DMS79 treated with DMSO at 0.1 percent for 48 hours (cell line): ENCODE measurements at places on chromosomes 12 and 14.

DNA sequence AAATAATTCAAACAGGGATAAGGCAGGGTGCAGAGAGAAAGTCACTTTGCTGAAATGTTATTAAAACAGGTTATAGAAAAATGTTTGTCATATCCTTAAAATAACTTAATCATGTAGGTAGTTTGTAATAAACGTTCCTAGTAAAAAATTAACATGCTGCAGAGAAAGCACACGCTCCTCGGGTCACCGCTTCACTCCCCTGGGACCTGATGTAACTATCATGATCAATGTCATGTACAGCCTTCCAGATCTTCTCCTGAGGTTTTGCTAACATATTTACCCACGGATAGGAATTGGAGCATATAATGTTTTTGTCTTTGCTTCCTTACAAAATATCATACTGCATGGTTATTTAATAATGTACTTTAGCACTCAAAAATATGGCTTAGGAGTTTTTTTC, 285.1 kb upstream of the TMEM132C start:
- no peak for DNase-seq

DNA sequence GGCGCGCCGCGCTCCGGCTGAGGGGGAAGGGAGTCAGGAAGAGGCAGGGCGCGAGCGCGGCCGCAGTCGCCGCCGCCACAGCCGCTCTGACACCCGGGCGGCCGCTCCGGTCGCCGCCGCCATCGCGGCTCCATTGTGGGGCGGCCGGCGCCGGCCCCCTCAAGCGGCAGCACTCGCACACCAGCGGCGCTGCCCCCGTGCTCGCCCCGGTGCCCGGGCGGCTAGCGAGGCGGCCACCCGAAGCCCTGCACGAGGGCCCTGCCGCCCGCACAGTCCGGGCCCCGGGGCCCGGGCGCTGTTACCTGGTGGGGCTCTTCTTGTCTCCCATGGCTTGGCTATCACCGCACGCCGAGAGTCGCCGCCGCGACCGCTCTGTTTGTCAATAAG, 202 bp downstream of the YAF2 start:
- no peak for DNase-seq

GRCh38 chr12:56688846-56689109, 694 bp upstream of the PTGES3 start:
- no peak for DNase-seq

DNA sequence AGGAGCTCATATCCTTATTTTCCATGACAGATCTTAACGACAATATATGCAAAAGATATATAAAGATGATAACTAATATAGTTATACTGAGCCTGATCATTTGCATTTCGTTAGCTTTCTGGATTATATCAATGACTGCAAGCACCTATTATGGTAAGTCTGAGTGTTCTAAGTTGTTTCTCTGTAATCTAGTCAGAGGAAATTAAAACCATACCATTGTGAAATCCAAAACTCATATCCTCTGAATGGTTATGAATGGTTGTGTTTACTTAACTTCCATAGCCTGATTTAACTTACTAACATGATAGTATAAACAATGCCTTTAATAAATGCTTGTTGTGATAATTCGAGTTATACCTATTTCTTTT, 760 bp downstream of the TMEM19 start:
- DNase-seq: no peak

- no peak for DNase-seq
These were observed 15.4 kb upstream of the C12orf75 start for GRCh38 chr12:105315130-105315529.

DNA sequence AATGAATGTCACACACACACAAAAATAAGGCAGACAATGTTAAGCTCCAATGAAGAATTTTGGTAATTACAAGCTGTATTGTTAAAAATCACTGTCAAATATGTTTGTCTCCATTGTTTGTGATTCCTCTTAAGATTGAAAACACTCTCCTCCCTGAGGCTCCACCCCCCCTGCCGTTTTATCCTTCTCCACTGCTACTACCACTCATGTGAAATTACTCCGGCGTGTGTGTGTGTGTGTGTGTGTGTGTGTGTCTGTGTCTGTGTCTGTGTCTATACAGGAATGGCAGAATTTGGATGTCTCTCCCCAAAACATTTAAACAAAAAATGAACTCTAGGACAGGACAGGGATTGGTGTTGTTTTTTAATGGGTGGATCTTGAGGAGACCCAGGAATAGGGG, 365.1 kb upstream of the DIO2 start:
- no peak for DNase-seq
